Fibroblast of gingiva (primary cell): ENCODE measurements at places on chromosomes 5 and 9.
A peak's percentile ranks its signal among the peaks of the same experiment; 100 is the strongest.

GRCh38 chr5:152369298-152369697 lies 35.8 kb downstream of the NMUR2 start:
- no peak for DNase-seq

DNA sequence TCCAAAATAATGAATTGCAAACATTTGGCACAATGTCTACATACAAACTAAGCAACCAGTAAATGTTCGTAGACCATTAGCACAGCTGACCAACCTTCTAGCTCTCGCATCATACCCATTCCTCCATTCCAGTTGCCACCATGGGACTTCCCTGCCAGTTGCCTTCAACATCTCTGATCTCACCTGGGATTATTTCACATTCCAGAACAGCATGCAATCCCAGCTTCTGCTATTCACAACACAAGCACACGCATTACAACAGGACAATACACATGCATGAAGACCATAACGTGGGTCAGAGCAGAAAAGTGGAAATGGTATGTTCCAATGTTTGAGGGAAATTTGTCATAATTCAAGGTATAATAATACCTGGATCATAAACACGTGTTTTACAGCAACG lies 848.2 kb upstream of the DMAC1 start:
- no peak for DNase-seq

DNA sequence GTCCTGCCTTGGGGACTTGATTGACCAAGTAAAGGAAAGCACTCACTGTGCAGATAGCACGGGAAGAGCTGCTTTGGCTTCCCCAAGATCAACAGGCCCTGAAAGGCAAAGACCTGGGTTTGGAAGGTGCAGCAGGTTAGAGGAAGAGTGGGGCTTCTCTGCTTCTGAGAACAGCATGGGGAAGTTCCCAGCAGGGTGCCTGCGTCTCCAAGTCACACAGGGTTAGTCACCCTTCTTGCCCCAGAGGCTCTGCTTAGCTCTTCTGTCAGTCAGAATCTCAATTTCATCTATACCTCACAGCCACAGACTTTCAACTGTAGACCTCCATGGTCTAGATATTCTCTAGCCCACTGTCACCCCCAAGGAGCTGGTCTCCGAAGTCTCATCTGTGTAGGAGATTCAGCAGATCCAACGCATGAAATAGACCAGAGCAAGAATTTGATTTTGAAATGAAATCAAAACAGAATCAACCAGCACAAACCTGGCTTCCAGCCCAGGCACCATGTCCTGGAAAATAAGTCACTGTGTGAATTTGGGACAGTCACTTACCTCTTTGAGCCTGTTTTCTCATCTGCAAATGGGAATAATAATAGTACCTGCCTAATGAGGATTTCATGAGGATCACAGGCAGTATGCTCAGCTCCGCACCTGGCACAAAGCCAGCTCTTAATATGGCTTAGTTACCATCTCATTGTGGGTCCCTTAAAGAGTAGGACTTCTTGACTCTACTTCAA lies 64.0 kb downstream of the SFXN1 start:
- DNase-seq, result no peak

DNA sequence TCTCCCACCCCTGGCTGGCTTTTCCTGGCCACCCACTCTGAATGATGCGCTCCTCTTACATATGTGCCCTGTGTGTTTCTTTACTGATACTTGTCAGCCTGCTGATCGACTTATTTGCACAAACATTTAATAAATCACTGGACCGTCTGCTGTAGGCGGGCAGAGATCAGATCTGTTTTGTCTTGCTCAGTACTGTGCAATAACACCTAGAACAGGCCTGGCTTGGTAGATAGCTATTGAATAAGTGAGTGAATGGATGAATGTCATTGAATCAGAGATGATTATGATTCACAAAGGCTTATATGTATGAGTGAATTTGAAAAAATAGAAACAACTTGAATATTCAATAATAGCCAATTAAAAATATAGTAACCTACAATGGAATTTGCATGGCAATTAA lies 165.1 kb downstream of the RGS3 start:
- no peak for DNase-seq

DNA sequence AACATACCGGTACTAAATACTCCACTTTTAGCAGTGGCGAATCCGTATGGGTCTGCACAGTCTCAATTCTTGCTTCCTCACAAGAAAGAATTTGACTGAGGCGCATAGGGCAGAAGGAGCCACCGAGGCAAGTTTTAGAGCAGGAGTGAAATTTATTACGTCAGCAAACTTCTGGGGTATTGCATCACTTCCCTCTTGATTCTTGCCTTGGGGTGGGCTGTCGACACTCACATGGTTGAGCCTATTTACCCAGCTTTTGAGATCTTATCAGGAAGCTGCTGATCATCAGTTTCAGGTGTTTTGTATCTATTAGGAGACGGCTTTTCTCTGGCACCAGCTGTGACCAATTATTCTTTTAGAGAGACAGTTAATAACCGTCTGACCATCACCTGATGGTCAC lies 111.5 kb upstream of the CCNH start:
- no peak for DNase-seq

- DNase-seq, result no peak
Observed at GRCh38 chr5:125233944-125234343, 487.5 kb upstream of the ZNF608 start.

DNA sequence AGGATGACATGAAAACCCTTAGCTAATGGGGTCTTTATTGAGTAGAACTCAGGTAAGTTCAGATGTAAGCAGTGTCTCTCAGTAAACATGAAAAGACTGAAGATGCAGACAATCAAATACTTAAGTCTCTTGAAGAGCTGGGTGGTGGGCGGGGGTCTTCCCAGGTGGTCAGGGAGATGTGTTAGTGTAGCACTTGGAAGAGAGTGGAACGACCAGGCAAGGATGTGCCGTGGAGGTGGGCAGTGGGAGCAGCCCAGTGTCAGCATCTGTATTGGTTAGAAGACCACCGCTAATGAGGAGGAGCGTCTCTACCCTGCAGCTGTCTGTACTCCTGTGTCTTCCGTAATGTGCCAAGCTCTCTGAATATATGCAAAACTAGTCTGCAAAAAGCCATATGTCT lies 4.4 kb downstream of the S1PR3 start:
- no peak for DNase-seq

DNA sequence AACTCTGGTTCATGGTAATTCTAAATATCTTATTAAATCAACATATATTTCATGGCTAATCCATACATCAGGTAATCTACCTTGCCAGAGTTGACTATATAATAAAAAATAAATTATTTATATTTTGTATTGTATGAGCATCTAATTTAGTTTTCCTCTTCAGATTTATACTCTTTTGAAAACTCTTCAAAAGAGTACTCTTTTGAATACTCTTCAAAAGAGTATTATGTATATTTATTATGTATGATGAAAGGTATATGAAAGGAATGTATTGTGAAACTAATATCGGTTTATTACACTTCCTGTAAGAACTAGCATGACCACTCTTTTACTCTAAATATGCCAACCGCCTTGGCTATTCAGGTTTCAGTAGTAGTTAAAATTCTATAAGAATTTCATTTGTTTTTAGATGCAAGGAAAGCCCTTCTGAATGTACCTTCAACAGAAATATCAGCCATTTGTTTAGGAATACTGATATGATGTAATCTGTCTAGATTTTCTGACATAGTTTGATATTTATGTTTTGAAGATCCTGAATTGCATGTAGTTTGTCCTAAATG lies 178.7 kb downstream of the WDR70 start:
- DNase-seq, result no peak

GRCh38 chr5:38403406-38403805 lies 145.0 kb downstream of the EGFLAM start:
- DNase-seq, result peak; percentile 9

DNA sequence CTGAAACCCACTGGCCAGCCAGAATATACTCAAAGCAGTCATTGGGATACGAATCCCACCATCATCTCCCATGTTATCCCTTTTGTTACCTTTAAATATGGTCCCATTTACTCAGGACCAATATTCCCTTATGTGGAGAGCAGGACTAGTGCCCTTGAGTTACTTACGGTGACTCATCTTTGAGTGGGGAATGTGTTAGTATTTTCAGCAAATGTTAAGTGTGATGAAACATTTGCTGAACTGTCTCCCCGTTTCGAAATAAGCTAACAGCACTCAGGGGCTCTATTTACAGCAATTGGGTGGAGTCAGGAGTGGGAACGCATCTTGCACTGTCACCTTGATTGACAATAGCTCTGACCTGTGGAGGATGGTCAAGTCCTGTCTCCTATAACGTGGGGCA lies 67.4 kb downstream of the CTSL start:
- peak; percentile 94 for DNase-seq

DNA sequence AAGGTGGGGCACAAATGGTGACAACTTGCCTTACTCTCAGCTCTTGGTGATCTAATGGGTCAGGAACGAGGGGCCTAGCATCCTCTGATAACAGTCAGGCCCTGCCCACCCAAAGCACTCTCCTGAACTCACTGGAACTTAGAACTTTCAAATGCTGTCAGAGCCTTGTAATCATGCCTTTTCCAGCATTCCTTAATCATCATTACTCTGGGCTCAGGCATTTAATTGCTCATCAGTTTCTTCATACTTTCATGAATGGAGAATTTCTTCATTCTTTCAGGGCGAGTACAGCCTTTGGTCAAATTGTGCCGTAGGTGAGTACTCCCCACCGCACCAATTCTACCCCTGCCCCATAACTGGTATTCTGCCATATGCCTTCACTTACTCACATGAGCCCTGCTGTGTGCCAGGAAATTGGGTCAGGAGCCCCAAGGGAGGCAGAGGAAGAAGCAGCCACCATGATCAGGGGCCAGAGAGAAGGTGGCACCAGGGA lies 30.2 kb upstream of the DUSP1 start:
- peak; percentile 91 for DNase-seq

DNA sequence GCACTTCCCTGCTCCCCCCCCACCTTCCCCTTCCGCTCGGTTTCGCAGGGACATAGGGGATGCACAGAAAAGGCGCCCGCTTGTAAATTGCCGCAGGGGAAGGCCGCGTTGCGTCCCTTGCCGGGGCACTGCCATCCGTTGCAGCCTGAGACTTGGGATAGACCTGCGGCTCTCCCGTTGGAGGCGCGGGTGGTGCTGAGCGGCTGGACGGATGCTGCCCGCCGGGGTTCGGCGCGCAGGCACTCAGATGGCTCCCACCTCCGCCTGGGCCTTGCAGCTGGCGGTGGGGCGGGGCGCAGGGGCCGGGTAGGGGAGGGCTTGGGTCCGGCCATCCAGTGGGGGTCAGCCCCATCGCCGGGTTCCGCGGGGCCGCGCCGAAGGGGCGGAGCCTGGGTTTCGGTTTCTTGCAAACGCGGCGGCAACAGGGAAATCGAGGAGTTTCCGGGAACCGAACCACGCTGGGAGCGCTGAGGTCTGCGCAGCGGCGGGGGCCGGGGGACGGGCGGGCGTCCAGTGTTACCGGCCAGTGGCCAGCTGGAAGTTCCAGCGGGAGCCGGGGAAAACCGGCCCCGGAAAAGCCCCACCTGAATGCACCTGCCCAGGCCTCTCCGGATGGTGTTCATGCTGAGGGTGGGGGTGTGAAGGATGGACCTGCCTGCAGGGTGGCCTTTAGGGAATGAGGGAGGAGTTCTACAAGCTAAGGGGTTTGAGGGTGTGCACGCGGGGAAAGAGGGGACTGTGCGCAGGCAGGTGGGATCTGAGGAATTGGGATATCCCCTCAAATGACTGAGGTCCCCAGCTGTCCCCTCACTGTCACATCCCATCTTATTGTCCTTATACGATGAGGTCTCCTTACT lies 6.3 kb upstream of the IRF1 start:
- DNase-seq, result peak; percentile 87

DNA sequence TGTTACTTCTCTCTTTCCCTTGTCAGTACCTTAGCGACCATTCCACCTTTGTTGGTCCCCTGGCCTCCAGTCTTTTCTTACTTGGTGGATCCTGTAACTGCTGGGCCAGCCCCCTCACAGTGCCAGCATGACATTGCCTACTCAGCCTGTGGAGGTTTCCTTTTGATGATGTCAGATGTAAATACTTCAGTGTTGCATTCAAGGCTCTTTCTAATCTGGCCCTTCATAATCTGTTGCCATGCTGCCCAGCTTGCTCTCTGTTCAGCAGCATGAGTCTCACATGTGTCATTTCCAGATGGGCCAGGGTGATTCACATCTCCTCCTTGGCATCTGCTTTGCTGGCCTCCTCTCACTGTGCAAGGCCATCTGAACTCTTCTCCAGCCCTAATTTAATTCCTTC lies 57.1 kb downstream of the MAST4 start:
- DNase-seq, result peak; percentile 48

GRCh38 chr9:106816524-106816923 lies 46.4 kb upstream of the ZNF462 start:
- DNase-seq, result no peak

DNA sequence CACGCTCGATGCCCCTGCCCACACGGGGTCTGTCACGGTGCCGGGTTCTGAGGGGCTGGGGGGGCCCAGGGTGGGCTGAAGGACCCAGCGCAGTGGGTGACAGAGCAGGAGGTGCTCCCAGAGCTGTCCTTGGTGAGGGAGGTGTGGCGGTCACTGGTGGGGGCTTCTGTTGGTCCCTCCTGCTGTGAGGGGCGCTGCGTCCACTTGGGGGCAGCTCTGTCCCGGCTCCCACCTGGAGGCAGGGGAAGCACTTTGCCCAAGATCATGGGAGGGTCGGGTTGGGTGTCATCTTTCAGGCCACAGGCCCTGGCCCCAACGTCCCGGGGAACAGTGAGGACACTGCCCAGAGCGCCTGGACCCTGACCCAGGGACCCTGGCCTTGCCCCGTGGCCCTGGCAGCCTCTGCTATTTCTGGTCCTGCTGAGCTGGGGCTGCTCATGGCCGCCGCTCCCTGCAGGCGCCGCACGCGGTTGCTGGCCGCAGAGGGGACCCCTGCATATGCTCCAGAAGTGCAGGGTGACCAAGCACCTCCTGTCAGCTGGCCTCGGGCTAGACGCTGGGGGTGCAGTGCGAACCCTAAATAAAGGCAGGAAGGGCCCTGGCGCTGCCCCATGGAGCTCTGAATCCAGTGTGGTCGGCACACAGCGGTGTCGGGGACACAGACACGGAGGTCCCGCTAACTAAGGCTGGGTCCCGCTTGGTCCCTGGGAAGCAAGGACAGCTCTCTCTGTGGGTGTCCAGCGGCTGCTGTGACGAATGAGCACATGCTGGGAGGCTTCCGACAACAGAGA lies 11.6 kb upstream of the RNU6ATAC start:
- no peak for DNase-seq

DNA sequence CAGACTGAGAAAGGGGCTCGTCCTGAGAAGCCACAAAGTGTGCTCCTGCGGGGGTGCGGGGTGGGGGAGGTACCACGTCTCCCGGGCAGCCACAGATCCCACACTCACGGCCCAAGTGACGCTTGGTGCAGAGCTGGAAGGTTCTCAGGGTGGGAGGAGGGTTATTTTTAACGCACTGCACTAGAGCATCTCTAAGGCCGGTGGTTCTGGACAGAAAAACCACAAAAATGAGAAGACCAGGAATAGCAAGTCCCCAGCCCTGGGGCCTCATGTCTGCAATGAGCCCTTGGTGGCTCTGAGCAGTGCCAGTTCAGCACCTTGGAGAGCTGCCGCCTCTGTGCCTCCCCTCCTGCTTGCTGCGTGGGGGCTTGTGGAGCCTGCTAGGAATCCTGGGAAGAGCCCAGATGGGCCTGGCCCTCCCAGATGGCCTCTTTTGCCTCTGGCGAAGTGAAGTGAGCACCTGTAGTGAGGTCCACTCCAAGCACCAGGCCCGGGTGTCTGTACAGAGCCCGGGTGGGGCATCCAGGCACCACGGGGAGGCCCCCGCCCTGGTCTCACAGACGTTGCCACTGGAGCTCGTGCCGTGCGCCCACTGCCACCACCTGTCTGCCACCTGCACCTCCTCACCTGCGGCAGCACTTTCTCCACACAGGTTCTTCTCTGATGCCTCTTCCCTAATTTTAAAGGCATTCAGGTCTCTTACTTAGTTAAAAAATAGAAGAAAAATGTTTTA lies 48.9 kb upstream of the CACNA1B start:
- DNase-seq, result no peak
